HuH-7 (cell line): ENCODE measurements at places on chromosomes 3 and 15.

- DNase-seq, result no peak
These were observed 7.8 kb downstream of the FBXL22 start for GRCh38 chr15:63605036-63605435.

GRCh38 chr3:146796078-146796477 lies 190.9 kb upstream of the PLSCR5 start:
- no peak for DNase-seq

- no peak for DNase-seq
These were observed 54.0 kb downstream of the TAFA4 start for GRCh38 chr3:68878322-68878721.

DNA sequence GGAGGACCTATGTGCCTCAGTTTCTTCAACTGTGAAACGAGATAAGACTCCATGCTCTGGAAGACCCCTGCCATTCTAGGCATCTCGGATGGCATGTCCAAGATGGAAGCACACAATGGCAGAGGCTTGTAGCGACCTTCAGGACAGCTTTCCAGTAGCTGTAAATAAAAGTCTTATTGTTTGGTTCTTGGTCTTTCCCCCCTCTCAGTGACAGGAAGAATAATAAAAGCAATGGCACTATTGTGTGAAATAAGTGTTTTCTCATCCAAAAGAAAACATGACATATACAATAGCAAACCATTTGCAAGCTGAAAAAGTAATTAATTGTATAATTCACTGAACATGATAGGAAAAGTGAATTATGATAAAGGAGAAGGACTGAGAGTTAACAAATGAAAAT lies 32.5 kb upstream of the CD47 start:
- no peak for DNase-seq

GRCh38 chr3:7489417-7489816 lies 628.5 kb downstream of the GRM7 start:
- no peak for DNase-seq

DNA sequence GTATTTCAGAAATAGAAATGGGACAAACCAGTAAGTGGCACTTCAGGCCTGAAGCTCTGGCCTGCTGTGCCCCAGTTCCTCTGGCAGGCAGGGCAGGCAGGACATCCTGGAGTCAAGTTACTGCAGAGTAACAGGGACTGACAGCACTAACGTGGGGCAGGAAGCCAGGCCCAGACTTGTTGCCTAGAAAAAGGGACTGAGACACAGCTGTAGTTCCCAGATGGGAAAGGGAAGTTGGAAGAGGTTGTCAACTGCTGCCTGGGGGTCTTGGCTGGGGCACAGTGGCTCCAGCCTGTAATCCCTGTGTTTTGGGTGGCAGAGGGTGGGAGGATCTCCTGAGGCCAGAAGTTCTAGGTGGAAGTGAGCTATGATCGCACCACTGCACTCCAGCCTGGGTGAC lies 171.9 kb downstream of the FMN1 start:
- DNase-seq, result no peak

- DNase-seq, result no peak
These were observed 116.2 kb upstream of the NECTIN3 start for GRCh38 chr3:110955301-110955880.

GRCh38 chr3:138184994-138185393 lies 2.1 kb upstream of the ARMC8 start:
- no peak for DNase-seq

- DNase-seq, result peak; percentile 52
These were observed 177.7 kb downstream of the THRB start for GRCh38 chr3:24316887-24317383.

GRCh38 chr3:30113906-30114305 lies 492.5 kb upstream of the TGFBR2 start:
- no peak for DNase-seq

DNA sequence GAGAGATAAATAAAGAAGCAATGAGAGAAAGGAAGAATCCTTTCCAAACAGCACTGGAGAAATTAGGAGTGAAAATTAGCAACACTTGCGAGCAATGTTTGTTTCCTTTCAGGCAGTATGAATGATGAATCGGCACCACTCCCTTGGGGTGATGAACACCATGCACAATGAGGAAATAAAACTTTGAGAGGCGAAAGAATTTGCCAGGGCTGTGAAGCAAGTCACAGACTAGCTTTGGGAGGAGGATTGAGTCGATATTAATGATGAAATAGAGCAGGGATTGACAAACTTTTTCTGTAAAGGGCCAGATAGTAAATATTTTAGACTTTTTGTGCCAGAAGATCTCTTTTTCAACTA lies 237.7 kb downstream of the AGBL1 start:
- no peak for DNase-seq

GRCh38 chr15:93703092-93703739 lies 528.1 kb upstream of the MCTP2 start:
- DNase-seq, result no peak

DNA sequence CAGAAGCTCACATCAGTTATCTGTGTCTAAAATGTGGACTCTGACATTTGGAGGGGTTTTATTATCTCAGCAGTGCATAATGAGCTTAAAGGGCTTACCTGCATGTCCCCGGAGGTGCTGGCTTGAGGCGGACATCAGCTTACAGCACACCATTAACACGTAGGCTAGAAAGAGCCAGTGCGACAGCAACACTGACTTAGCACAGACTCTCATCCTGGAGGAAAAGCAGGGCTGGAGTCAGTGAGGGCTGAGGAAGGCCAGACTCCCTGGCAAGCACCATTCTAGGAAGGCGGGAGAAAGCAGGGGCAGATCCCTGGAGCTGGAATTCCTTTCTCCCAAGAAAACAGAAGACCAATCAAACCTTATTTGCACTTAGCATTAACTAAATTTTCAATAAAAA lies 51.7 kb downstream of the TAFA4 start:
- no peak for DNase-seq

DNA sequence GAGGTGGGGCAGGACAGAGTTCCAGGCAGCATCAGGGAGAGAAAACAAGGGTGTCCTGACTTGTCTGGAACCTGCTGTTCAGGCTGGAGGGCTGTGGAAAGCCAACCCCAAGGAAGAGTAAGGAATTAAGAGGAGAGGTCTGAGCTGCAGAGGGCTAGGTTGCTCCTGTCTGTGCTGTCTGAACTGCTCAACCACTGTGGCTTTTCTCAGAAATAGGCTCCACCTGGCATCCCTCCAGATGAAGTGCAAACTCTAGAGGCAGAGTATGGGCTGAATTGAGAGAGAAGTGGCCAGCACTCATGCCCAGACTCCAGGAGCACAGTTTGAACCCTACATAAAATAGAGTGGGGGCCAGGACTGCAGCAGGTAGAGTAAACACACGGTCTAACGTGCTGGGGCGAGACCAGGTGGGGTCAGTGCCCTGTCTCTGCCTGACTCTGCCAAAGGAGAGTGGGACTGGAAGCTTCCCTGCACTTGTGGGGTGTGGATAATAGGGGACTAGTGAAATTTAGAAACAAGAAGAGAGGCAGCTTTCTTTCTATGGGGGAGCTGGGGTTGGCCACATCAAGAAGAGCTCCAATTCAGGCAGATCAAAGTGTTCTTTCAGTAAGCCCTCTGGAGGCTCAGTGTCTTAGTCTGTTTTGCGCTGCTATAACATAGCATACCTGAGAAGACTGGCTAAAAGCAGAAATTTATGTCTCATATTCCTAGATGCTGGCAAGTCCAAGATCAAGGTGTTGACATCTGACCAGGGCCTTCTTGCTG lies 28.0 kb upstream of the MNS1 start:
- no peak for DNase-seq

GRCh38 chr15:24682002-24682401 lies 6.4 kb downstream of the NPAP1 start:
- no peak for DNase-seq

GRCh38 chr3:46484911-46485778 lies 12.6 kb upstream of the RTP3 start:
- no peak for DNase-seq

DNA sequence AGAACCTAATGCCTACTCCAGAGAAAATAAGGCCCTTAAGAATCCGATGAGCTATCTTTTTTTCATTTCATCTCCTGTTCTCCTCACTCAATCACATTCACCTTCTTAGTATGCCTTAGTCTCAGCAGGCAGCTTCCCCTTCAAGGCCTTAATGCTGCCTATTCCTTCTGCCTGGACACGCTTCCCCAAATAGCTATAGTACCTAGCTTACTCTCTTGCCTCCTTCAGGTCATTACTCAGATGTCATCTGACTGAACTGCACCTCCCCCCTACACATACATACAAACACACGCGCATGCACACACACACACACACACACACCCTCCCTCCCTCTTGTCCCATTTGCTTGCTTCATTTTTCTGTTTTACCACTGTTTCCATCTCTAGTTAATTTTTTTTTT lies 191.5 kb upstream of the MLF1 start:
- no peak for DNase-seq

- DNase-seq, result no peak
These were observed 27.9 kb downstream of the KY start for GRCh38 chr3:134622806-134623365.

GRCh38 chr3:73280746-73281145 lies 219.3 kb downstream of the EBLN2 start:
- no peak for DNase-seq

DNA sequence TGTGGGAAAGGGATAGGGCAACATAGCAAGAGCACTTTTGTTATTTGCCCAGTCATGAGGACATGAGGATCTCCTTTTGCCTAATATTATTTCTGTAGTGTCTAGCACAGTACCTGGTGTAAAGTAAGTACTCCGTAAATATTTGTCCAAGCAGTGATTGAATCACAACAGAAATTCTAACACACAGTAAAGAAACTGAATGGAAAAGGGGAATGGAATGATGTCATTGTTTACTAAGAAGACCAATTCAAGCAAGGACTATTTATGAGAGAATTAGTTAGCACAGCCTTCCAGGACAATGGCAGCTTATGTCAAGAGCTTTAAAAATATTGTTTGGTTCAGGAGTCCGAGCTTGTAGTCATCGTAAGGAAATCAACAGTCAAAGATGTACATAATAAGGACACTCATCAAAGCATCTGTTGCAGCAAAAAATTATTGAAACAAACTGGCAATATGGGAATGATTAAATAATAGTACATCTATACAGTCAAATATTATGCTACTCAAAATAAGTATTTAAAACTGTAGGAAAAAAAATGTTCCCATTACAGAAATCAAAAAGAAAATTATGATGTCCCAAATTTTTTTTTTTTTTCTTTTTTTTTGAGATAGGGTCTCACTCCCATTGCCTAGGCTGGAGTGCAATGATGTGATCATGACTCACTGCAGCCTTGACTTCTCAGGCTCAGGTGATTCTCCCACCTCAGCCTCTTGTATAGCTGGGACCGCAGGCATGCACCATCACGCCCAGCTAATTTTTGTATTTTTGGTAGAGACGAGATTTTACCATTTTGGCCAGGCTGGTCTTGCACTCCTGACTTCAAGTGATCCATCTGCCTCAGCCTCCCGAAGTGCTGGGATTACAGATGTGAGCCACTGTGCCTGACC lies 17.9 kb downstream of the CAPN7 start:
- DNase-seq, result peak; percentile 28

- no peak for DNase-seq
These were observed 19.0 kb upstream of the SLC25A36 start for GRCh38 chr3:140922634-140923033.

DNA sequence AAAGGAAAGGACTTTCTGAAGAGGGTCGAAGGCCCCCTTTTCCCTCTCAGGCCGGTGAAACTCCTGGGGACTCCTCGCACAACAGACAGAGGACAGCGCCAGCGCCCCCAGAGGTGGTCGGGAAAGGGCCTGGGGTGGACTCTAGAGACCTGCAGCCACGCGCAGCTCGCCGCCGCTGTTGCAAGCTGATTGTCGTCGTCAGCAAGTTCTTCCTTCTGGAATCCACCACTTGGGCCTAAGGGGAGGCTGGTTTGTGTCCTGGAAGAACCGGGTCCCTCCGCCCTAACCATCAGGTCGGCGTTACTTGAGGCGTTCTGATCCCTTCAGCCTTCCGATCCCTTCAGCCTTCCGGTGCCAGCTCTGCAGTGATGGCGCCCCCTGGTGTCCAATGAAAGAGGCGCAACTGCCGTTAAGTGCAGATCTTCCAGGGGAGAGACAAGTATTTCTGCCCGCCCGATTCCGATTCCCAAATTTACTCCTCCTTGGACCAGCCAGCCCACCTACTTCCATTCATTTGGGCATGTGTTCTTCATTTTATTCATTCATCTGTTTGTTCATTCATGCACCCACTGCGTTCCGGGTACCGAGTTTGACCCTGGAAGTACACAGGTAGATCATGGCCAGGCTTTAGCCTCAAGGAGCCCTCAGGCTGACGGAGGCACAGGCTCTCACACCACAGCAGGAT lies 77.2 kb upstream of the SLC6A11 start:
- peak; percentile 81 for DNase-seq

DNA sequence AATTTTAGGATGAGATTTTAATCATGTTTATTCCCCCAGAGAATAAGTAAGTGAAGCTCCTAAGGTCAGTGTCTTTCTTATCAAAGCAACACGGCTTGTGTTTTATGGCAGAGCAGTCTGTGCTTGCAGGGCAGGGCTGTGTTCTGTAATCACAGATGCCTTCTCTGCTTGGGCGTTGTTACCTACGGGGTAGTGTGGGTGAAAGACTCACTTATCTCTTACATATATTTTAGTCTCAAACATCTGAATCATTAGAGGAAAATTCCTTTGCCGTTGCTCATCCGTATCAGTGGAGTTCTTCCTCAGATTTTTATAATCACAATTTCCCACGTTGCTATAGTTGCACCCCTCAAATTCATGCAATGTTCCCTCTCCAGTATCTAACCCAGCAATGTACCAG lies 271.7 kb upstream of the MEIS2 start:
- no peak for DNase-seq

DNA sequence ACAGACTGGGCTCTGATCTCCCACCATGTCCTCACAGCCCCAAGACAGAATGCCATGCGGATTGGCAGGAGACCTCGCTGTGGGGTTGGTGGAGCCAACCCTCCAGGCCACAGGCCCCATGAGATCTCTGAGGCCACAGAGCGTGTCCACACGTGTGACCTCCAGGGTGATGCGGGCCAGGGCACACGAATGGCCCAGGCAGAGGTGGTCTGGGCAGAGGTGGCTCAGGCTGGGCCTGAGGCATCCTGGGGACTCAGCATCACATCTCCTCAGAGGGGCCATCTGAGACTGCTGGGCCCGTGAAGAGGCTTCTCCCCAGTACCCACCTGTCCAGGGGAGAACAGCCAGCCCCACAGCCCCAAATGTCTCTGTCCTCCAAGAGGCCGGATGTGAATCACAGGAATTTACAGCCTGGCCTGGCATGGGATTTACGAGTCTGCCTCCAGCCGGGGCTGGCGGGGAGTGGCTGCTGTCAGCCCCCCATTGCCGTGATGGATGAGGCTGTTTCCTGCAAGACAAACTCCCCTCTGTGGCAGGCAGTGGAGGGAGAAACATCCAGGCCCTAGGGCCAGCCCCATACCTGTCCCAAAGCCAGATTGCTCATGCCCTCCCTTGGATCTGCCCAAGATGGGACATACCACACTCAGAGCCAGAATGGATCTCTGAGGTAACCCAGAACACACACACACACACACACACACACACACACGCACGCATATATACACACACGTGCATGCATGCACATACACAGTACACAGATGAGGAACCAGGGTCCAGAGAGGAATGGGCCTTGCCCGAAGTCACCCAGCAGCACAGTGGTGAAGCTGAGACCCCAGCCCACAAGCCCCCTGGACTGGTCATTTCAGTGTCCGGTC lies 208.3 kb downstream of the TBC1D2B start:
- no peak for DNase-seq

GRCh38 chr3:133256787-133257483 lies 142.9 kb upstream of the BFSP2 start:
- no peak for DNase-seq

GRCh38 chr3:50610992-50611463 lies 546 bp downstream of the CISH start:
- DNase-seq, result no peak

- peak; percentile 3 for DNase-seq
These were observed 618.7 kb downstream of the SI start for GRCh38 chr3:164459521-164460151.
